Effector memory CD8-positive, alpha-beta T cell (primary cell): ENCODE measurements at places on chromosomes 1 and 21.

DNA sequence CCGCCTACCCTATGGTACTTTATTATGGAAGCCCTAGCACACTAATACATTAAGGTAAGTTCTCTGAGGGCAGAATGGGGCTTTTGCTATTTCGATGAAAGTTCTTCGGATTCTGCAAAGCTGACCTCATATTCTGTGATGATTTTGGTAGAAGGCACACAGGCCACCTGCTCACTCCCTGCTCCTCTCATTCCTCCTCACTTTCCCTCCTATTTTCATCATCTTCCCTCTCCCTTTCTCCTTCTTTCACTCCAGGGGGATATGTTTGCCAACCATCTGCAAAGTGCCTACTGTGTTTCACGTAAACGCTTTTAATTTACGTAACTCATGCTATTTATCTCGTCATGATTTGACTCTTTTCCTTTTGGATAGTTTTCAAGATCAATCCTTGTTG is 45.0 kb upstream of the ETS2 start:
- no peak for DNase-seq

DNA sequence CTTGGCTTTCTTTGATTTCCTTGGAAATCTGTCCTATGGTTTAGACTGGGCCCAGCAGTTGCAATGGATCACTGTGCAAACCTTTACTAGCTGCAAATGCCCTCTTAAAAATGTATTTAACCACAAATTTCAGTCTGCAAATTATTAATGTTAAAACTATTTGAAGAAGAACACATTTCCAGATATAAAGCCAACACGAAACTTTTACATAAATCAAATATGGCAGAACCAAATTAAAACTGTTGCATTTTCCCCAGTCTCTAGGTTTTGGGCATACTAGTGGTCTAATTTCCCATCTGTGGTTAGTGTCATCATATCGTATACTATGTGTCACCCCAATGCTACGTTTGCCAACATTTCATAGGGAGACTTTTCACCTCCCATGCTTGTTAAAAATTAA is 52.3 kb downstream of the HMCN1 start:
- DNase-seq, result no peak

- no peak for DNase-seq
Observed at GRCh38 chr21:29403922-29404538, 105.3 kb downstream of the BACH1 start.

DNA sequence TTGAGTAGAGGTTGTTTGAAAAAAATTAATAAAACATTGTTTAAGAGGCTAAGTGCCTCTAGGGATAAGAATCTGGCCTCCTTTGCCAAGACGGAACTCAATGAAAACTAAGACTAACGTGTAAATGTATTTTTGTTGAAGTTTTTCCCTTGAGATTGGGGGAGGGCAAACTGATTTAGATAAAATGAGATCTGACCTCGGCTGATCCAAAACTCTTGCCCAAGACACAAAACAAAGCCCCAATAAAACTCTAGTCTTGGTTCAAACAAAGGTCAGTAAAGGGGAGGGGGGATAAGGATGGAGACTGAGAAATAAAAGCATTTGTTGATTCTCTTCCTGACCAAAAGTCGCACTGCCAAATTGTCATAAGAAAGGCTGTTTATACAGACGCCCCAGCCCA is 134.8 kb upstream of the DPT start:
- DNase-seq, result no peak

GRCh38 chr1:243883551-243883950 is 33.5 kb upstream of the AKT3 start:
- DNase-seq, result no peak

DNA sequence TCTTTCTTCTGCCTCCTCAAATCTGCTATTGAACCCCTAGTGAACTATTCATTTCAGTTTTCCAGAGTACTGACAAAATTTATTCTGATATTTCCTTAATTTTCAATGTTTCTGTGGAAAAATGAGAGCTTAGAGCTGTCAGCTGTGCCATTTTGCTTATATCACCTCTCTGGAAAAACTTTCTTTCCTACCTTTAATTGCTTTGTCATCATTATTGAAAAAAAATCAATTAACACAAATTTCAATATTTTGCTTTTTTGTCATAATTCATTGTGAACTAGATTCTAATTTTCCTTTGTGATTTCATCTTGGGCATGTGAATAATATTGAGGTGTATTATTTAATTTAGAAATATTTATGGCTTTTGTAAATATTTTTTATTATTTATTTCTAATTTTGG is 126.5 kb downstream of the C1orf94 start:
- no peak for DNase-seq

- DNase-seq, result no peak
Observed at GRCh38 chr1:226792368-226792767, 53.3 kb upstream of the ITPKB start.

DNA sequence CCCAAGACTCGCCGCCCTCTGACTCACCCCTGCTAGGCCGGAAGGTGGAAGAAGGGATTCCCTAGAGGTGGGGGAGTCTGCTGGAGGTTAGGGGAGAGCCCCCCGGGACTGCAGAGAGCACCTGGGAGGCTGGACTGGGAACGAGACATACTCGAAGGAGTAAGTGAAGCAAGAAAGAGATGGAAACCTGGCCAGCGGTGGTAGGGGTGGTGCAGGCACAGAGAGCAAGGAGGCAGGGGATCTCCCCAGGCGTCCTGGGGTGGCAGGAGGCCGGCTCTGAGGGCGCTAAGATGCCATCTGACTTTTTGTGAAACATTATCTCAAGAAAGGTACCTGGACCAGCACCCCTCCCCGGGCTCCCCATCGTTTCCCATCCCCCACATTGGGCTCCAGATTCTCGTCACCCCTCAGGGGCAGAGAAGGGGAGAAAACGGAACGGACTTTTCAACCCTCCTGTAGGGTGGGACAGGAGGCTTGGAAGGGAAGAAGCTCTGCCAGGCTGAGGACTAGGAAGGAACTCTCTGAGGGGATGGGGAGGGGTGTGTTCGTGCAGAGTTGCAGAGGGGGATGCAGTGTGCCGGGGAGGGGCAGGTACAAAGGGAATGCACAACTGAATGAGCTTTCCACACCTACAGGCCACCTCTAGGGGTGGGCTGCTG is 708 bp downstream of the CHRNB2 start:
- DNase-seq, result peak; percentile 6

DNA sequence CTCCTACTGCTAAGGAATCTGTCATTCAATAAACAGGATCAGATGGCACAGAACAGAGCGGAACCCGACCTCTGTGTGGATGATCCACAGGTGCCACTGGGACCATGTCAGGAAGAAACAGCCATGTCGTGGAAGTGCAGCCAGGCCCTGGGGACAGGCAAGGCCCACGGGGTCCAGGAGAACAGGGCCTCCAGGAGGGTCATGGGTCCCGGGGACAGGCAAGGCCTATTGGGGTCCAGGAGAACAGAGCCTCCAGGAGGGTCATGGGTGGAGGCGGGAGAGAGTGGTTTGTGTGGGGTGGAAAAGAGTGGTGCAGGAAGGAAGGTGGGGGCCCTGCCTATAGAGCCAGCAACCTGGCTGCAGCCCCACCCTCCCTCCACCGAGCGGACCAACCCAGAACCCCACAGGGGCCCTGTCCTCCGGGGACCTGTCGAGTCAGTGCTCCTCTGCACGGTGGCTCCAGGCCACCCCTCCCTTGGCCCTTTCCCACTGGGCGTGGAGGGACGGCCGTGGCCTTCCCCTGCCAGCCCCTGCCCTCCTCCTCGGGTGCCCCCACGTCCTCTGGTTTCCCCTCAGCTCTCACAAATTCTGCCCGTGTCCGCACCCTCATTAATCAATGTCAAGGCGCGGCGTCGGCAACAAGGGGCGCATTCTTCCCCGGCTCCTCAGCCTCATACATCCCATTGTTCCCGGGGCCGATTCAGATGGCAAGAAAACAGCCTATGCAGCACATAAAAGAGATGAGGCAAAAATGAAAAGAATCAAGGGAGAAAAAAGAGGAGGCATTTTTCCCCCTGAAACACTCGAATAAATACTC is 146.4 kb downstream of the PRDM16 start:
- no peak for DNase-seq

GRCh38 chr1:94698356-94698755 is 121.8 kb upstream of the SLC44A3 start:
- no peak for DNase-seq

- DNase-seq, result no peak
Observed at GRCh38 chr1:83077411-83077810, 921.5 kb downstream of the TTLL7 start.

DNA sequence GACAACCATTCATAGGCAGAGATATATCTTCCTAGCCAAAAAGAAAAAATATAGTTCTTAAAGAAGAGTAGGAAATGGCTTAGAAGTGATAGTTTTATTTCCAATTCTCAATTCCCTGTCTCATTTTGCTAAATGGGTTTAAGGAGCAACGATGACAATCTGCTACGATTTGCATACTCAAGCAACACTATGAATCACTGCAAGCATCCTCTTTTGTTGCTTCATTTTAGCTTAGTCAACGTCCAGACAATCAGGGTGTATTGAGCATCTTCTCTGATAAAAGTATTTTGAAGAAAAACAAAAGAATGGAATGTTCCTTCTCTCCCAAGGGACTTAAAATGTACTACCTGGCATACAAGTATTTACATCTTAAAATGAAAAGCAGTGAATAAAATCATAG is 80.6 kb downstream of the RGS7 start:
- DNase-seq, result no peak

GRCh38 chr1:34806396-34806795 is 13.6 kb downstream of the GJA4 start:
- no peak for DNase-seq

- no peak for DNase-seq
Observed at GRCh38 chr1:152349611-152350010, 10.2 kb downstream of the FLG2 start.

- no peak for DNase-seq
Observed at GRCh38 chr1:151455231-151455630, 4.1 kb downstream of the POGZ start.

DNA sequence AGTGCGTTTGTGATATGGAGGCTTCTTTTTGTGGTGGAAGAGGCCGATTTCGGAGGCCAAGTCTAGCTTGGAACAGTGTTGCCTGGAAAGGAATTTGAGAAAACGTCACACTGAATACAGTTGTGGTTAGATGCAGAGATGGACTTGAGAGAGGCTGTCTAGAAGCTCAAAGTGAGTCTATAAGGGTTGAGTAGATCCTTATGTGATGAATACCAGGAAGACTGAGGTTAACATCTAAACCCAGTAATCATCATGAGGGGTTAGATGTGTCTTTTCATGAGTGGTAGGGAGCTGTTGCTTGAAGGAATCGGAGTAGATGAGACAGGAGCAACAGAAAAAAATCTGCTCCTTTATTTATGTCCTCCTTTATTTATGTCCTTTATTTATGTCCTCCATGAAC is 114.6 kb upstream of the IVNS1ABP start:
- DNase-seq, result no peak

GRCh38 chr1:115545096-115545720 is 96.6 kb upstream of the VANGL1 start:
- no peak for DNase-seq

DNA sequence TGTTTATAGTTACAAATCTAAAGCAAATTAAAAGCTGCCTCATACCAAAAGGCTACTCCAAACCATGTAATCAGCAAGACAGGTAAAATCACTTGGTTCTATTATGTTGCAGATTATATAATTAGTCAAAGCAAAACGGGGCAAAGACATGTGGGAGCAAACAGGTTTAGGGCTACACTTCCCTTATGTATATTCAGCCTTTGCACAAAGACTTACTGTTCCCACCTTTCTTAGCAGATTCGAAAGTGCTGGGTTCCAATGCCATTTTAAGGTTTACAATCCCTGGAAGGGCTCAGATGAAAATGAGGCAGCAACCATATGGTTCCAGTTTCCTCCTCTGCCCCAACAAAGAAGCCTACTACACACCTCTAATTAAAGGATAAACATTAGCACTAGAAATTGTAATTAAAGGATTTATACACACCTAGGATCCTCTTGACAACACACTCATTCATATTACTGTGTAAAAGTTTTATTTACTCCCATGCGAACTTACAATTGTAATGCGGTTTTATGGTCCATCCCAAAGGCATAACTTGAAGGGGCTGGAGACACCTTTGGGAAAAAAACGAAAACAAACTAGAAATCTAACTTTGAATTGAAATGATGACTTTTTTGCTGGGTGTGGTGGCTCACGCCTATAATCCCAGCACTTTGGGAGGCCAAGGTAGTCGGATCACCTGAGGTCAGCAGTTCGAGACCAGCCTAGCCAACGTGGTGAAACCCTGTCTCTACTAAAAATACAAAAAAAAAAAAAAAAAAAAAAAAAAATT is 117.3 kb upstream of the PKN2 start:
- no peak for DNase-seq

GRCh38 chr1:119720866-119721440 is 9.2 kb downstream of the PHGDH start:
- DNase-seq, result no peak

DNA sequence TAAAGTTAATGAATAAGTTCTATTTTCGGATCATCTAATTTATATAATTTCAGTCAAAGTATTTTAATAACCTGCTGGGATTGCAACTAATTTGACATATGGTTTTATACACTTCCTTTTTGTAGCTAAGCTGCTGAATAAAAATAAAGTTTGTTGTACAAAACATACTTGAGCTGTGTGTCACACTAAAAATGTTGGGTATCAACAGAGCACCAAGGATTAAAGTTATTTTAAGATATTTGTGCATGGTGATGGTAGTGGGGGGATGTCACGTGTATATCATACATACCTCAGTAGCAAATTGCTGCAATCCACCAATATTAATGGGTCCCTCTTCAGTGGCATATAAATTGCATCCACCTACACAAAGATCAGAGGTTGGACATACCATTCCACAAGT is 199.6 kb downstream of the DPYD start:
- DNase-seq, result no peak

- DNase-seq, result no peak
Observed at GRCh38 chr21:42535602-42536171, 22.0 kb downstream of the SLC37A1 start.

GRCh38 chr1:53899206-53899628 is 5.2 kb downstream of the DIO1 start:
- no peak for DNase-seq

DNA sequence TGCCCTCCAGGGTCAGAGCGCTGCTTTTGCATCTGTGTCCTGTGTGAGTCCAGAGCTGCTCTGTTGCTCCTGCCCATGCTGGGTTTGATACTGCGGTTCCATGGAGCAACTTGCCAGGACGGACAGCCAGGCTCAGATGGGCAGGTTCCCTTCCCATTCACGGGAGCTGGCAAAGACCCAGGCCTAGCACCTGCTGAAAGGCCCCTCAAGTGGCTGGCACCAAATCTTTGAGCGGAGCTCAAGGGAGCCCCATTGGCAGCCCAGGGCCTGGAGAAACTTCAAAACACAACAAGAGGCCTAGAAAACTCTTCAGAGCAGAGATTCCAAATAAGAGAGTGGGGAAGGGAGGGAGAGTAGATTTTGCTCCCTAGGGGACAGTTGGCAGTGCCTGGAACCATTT is 97.2 kb downstream of the ACTL8 start:
- DNase-seq, result no peak

DNA sequence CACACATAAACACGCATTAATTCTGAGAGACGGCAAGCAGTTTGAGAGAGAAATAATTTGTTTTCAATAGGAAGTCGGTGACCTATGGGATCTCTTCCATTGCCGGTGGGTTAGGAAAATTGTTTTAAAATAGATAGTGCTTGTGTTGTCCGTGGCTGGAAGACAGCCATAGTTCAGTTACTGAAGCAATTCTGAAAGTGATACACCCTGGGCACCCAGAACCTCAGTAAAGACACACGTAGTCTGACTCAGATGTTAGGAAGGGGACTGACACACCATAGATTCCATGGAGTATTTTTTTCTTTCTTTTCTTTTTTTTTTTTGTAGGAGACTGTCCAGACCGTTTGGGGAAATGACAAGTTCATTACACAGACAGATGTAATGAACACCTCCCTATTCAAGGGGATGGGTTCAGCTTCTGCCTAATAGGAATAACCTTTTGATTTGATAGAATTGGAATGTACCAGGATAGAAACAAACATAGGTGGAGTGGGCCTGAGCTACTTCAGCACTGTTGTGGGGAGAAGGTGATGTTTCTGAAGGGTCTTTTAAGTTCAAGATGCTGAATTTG is 1.6 kb downstream of the C1orf21 start:
- no peak for DNase-seq
